ENCODE measurements at places on chromosomes 11 and 22. TPM values are rescaled to one million over a fixed set of nuclear protein-coding genes. Genes with fewer than 3 reads are reported as not detected.

GRCh38 chr11:132976115-132976514, 556.2 kb downstream of the OPCML start:
- H3K27me3 ChIP-seq: no peaks in the 10 kb centered on the region
- no peak overlapping the region for H3K27ac ChIP-seq
- no peaks in the 10 kb centered on the region for H3K4me1 ChIP-seq
- no peak overlapping the region for H3K4me3 ChIP-seq
- DNase-seq: no peak

DNA sequence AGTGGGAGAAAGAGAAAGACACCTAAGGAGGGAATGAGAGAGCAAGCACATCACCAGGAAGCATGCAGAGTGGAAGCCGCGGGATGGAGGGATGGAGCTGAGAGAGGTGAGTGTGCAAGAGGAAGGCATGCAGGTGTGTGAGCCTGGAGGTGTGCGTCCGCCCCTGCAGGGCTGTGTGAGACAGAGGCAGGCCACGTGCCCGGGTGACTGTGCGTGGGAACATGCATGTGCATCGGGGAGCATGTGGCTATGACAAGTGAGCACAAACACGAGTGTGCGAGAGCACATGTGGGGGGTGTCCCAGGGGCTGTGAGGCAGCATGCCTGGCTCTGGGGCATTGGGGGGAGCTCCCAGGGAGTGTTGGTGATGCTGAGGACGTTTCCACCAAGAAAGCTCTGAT, 29.9 kb downstream of the PTPN5 start:
- H3K27me3 ChIP-seq: no peaks in the 10 kb centered on the region

GRCh38 chr22:49523374-49524008, 304.2 kb downstream of the BRD1 start:
- DNase-seq: no peak
- H3K4me1 ChIP-seq: no peaks in the 10 kb centered on the region
- H3K27ac ChIP-seq: no peak overlapping the region
- no peak overlapping the region for H3K4me3 ChIP-seq
- peaks cover 7% of the 10 kb centered on the region for H3K27me3 ChIP-seq

GRCh38 chr11:62645946-62646824, at the start of gene GANAB:
TSS of gene GANAB (minus strand) at chr11:62646613. CDS start at chr11:62646599, 14 bp downstream.
- peak; percentile 100 for DNase-seq
- H3K4me1 ChIP-seq: peaks cover 24% of the 10 kb centered on the region
- peak within 1 kb of the TSS; percentile 100 for H3K4me3 ChIP-seq
- H3K27ac ChIP-seq: peak within 1 kb of the TSS; percentile 97
- H3K36me3 ChIP-seq: no peaks in the 10 kb centered on the region

GRCh38 chr11:133118563-133119268, 413.6 kb downstream of the OPCML start:
- no peaks in the 10 kb centered on the region for H3K4me1 ChIP-seq
- no peaks in the 10 kb centered on the region for H3K36me3 ChIP-seq
- no peak overlapping the region for H3K4me3 ChIP-seq
- no peak for DNase-seq
- no peak overlapping the region for H3K27ac ChIP-seq

DNA sequence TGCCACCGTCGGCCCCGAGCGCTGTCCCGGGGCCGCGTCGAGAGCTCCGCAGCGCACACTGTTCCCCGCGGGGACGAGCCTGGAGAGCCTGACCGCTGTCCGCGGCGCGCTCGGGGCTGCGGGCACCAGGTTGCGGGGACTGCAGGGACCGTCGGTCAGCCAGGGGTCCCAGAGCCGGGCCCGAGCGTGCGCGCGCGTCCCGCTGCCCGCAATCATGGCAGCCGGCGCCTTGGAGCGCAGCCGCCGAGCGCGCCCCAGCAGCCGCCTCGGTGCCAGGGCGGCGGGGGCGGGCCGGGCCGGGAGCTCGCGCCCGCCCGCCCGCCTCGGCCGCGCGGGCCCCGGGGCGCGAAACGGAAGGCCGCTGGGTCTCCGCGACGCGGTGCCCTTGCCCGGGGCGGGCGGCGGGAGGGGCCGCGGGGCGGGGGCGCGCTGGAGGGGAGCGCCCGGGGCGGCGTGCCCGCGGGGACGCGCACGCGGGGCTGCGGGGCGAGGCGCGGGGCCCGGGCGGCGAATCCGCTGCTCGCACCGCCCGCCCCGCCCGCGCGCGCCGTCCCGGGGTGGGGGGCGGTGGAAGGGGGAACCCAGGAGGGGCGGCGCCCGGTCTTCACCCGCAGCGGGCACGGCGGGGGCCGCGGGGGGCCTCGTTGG, 79.4 kb upstream of the PPARA start:
- H3K27ac ChIP-seq: peak overlapping the region; percentile 99
- peak; percentile 88 for DNase-seq
- peaks cover 26% of the 10 kb centered on the region for H3K4me1 ChIP-seq
- H3K27me3 ChIP-seq: no peaks in the 10 kb centered on the region

- H3K27ac ChIP-seq: no peak overlapping the region
- DNase-seq: no peak
- no peak overlapping the region for H3K4me3 ChIP-seq
Observed at GRCh38 chr22:17047656-17048055, 37.1 kb upstream of the IL17RA start.

GRCh38 chr11:61826930-61827570, 1.1 kb upstream of the FADS2 start:
- DNase-seq: no peak
- peaks cover 12% of the 10 kb centered on the region for H3K4me1 ChIP-seq
- peak overlapping the region; percentile 60 for H3K4me3 ChIP-seq
- peaks cover 30% of the 10 kb centered on the region for H3K27me3 ChIP-seq
- peak overlapping the region; percentile 54 for H3K27ac ChIP-seq
- H3K36me3 ChIP-seq: no peaks in the 10 kb centered on the region

The TMEM191B gene
- not detected for total RNA-seq

DNA sequence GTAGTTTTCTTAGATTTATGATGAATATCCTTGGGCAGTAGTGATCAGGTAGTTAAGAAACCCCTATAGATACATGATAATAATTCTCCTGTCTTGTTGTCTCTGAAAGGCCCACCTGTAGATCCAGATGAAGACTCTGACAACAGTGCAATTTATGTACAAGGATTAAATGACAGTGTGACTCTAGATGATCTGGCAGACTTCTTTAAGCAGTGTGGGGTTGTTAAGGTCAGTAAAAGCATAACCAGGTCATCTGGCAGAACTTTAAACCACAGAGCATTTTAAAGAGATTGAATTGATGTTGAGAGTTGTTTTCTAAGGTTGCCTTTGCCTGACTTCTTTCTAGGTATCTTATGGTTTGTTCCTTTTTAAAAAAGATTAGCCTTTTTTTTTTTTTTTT, 14.1 kb upstream of the GAS2L1 start:
- peak overlapping the region; percentile 52 for H3K27ac ChIP-seq
- no peak overlapping the region for H3K4me3 ChIP-seq
- H3K4me1 ChIP-seq: peaks cover 37% of the 10 kb centered on the region
- no peak for DNase-seq
- no peaks in the 10 kb centered on the region for H3K27me3 ChIP-seq

DNA sequence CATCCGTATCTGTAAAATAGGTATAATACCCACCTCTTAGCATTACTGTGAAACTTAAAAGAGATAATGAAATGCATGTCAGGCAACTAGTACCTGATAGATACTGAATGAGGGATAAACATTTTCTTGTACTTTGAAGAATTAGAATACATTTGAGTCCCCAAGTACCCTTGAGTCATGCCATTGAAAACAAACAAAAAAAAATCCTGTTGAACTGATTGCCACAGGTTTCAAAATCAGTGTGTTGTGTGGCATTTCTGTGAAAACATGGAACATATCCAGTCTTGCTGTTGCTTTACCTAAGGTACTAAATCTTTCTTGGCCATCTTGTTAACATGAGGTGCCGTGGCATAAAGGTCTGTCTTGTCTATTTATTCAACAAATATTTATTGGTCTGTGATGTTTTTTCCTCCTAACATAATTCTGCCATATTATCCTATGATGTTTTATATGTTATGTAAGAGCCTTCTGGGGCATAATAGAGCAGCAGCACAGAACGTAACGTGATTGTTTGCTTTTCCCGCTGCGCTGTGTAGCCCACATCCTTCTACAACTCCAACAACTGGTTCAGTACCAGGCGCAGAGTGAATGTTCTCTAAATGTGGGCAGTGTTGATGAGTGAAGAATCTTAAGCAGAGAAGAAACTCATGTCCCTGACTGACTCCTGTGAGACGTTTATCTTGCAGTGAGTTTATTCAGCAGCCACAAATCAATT, 79.3 kb upstream of the RAB1B start:
- no peak overlapping the region for H3K27ac ChIP-seq
- no peaks in the 10 kb centered on the region for H3K27me3 ChIP-seq
- DNase-seq: no peak
- peaks cover 15% of the 10 kb centered on the region for H3K36me3 ChIP-seq

GRCh38 chr11:132142121-132142520, 771.7 kb downstream of the NTM start:
- no peak overlapping the region for H3K4me3 ChIP-seq
- no peaks in the 10 kb centered on the region for H3K27me3 ChIP-seq
- H3K36me3 ChIP-seq: no peaks in the 10 kb centered on the region
- H3K4me1 ChIP-seq: no peaks in the 10 kb centered on the region
- DNase-seq: no peak

The SHISA8 gene
- 0.26 TPM for total RNA-seq

The CST6 gene
- 0.93 TPM for total RNA-seq

GRCh38 chr11:94557421-94557820, 9.7 kb upstream of the PIWIL4 start:
- H3K27me3 ChIP-seq: no peaks in the 10 kb centered on the region
- no peaks in the 10 kb centered on the region for H3K4me1 ChIP-seq
- H3K4me3 ChIP-seq: no peak overlapping the region
- no peak overlapping the region for H3K27ac ChIP-seq

Data from psoas muscle (tissue), 8 donors.